ENCODE measurements at places on chromosomes 13 and 19.
A peak's percentile ranks its signal among the peaks of the same experiment; 100 is the strongest.

- H3K36me3 ChIP-seq: peaks cover 26% of the 10 kb centered on the region
- H3K4me1 ChIP-seq: peaks cover 2% of the 10 kb centered on the region
- peak overlapping the region; percentile 12 for H3K4me3 ChIP-seq
Observed at GRCh38 chr13:99566125-99567083, 65.1 kb downstream of the TM9SF2 start.

DNA sequence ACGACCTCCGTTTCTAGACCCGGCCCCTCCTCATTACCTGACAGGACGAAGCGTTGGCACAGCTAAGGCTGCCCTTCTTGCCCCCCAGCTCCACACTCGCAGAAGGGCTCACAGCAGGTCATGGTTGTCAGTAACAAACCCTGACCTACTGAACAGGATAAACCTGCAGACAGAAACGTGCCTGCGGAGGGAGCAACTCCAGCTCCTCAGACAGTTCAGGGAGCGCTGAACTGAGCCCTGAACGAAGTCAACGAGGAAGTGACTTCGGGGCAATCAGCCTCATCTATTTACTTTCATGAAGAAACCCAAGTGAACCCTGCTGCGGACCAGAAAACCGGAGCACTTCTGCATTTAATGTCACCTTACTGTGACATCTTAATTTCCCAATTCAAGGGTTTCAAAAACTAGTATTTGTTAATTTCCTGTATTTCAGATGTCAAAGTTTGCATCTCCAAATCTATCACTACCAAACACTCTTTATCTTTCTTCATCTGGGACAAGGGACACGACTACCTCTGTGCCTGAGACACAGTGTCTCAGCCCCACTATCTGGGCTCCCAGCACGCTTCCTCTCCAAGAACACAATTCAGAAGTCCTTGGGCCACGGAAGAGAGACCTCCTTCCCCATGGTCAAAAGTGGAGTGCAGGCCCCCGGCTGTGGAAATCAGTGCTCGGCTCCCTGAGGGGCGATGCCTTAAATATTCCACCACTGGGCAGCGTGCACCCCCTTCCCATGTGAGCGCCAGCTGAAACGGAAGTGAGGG, 40.2 kb downstream of the CARS2 start:
- DNase-seq: no peak
- H3K27me3 ChIP-seq: no peaks in the 10 kb centered on the region
- peaks cover 61% of the 10 kb centered on the region for H3K36me3 ChIP-seq
- H3K4me1 ChIP-seq: peaks cover 1% of the 10 kb centered on the region
- H3K4me3 ChIP-seq: no peak overlapping the region

GRCh38 chr19:52613299-52613906, 24.8 kb downstream of the ZNF83 start:
- DNase-seq: no peak
- H3K27ac ChIP-seq: no peak overlapping the region
- H3K4me3 ChIP-seq: no peak overlapping the region
- H3K36me3 ChIP-seq: peaks cover 83% of the 10 kb centered on the region
- H3K4me1 ChIP-seq: no peaks in the 10 kb centered on the region

DNA sequence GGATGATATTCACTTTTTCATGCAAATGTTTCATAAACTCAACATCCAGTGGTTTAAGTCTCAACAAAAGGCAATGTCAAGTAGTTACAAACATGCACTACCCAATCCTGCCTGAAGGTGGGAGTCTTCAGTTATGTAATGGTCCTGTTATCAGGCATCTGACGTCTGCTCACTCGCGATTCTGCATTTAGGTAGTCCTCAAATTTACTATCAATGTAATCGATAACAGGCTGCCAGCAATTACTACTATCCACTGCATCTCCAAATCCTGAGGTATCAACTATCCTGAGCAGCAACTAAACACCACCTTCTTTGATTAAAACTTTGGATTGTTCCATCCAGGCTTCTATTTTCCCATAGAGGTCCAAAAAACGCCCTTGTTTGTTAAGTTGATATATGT, 51.2 kb downstream of the NLRP12 start:
- peak; percentile 82 for DNase-seq
- no peaks in the 10 kb centered on the region for H3K4me1 ChIP-seq
- no peak overlapping the region for H3K27ac ChIP-seq
- H3K4me3 ChIP-seq: no peak overlapping the region
- H3K27me3 ChIP-seq: no peaks in the 10 kb centered on the region
- H3K36me3 ChIP-seq: no peaks in the 10 kb centered on the region

GRCh38 chr13:111857846-111858560, 208.9 kb upstream of the SOX1 start:
- H3K4me1 ChIP-seq: no peaks in the 10 kb centered on the region
- DNase-seq: no peak
- no peak overlapping the region for H3K27ac ChIP-seq
- no peak overlapping the region for H3K4me3 ChIP-seq

DNA sequence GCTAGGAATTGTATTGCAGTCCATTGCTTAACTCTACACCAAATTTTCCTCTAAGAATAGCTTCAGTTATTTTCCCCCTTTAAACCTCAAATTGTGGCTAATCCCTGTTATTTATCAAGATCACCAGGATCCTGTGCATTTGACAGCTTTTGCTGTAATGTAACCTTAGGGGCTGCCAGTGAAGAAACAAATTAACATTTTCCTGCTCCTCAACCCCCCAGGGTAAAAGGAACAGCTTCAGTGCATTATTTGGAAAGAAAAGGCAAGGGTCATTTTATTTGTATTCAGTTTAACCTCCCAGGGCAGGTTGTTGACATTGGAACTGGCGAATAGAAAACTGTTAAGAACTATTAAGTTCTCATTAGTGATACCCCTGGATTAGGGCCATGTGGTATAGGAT, 57.0 kb downstream of the PCDH20 start:
- no peak overlapping the region for H3K27ac ChIP-seq
- H3K4me1 ChIP-seq: no peaks in the 10 kb centered on the region
- H3K36me3 ChIP-seq: no peaks in the 10 kb centered on the region
- H3K27me3 ChIP-seq: no peaks in the 10 kb centered on the region

DNA sequence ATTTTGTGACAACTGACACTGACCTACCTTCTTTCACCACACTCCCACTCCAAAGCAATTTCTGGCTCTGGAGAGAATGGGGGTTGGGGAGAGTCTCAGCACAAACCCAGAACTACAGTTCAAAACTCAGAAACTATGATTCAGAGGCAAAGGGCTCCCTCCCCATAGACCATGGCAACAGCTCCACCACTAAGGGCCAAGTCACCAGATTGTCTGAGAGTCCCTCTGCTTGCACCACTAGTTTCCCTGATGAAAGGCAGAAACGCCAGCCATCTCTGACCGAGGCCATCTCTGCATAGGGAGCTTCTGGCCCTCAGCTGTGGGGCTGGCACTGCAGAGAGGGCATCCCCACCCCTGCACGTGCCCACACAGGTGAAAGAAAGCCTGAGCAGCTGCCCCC, 112.4 kb upstream of the VSTM2B start:
- H3K36me3 ChIP-seq: no peaks in the 10 kb centered on the region
- no peaks in the 10 kb centered on the region for H3K4me1 ChIP-seq
- H3K27ac ChIP-seq: no peak overlapping the region
- H3K4me3 ChIP-seq: no peak overlapping the region
- no peak for DNase-seq

GRCh38 chr19:46610851-46611770, 10.0 kb downstream of the CALM3 start:
- H3K27ac ChIP-seq: peak overlapping the region; percentile 89
- H3K27me3 ChIP-seq: no peaks in the 10 kb centered on the region
- H3K4me1 ChIP-seq: peaks cover 48% of the 10 kb centered on the region
- peaks cover 53% of the 10 kb centered on the region for H3K36me3 ChIP-seq
- H3K4me3 ChIP-seq: peak overlapping the region; percentile 66

DNA sequence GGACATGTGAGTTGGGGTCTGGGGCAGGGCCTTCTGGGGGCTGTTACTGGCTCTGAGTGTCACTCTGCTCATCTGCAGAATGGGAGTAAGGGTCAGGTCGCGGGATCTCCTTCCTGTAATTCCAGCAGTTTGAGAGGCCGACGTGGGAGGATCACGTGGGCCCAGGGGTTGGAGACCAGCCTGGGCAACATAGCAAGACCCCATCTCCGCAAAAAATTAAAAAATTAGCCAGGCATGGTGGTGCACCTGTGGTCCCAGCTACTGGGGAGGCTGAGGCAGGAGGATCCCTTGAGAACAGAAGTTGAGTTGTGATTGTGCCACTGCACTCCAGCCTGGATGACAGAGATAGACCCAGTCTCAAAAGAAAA, 4.0 kb downstream of the ARID3A start:
- H3K4me3 ChIP-seq: no peak overlapping the region
- DNase-seq: no peak
- no peaks in the 10 kb centered on the region for H3K27me3 ChIP-seq
- peaks cover 7% of the 10 kb centered on the region for H3K36me3 ChIP-seq
- peaks cover 6% of the 10 kb centered on the region for H3K4me1 ChIP-seq

GRCh38 chr13:105412171-105412570, 1123.3 kb downstream of the EFNB2 start:
- no peak overlapping the region for H3K27ac ChIP-seq
- H3K4me1 ChIP-seq: no peaks in the 10 kb centered on the region
- no peaks in the 10 kb centered on the region for H3K36me3 ChIP-seq
- no peak overlapping the region for H3K4me3 ChIP-seq
- DNase-seq: no peak
- no peaks in the 10 kb centered on the region for H3K27me3 ChIP-seq

DNA sequence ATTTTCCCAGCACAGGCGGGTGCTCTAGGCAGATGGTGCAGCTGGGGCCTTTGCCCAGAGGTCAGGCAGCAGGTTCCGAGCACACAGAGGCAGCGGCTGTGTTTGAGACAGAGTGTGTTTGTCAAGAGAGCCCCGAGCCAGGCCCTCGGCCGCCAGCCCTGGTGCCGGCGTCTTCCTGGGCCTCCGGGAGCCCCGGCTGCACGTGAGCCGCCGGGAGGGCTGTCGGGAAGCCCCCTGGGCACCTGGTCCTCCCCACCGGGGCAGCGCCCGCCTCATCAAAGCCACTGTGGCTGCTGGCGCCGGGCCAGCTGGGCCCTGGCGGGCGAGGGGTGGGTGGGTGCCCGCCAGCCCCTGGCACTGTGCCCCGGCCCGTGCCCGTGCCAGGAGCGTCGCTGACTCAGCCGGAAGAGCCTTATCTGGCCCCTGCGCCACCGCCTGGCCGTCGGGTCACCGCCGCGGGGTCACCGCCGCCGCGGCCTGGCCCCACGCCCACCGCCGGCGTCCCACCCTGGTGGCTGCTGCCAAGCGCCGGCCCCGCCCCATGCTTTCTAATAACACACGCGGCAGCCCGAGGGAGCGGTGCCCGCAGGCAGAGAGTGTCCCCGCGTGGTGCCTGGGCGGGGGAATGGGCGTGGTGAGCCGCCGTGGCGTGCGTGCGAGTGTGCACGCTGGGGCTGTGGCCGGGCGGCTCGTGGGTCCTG, 14.9 kb downstream of the ARID3A start:
- H3K36me3 ChIP-seq: peaks cover 28% of the 10 kb centered on the region
- H3K27me3 ChIP-seq: no peaks in the 10 kb centered on the region
- H3K27ac ChIP-seq: no peak overlapping the region
- H3K4me3 ChIP-seq: peak overlapping the region; percentile 75

DNA sequence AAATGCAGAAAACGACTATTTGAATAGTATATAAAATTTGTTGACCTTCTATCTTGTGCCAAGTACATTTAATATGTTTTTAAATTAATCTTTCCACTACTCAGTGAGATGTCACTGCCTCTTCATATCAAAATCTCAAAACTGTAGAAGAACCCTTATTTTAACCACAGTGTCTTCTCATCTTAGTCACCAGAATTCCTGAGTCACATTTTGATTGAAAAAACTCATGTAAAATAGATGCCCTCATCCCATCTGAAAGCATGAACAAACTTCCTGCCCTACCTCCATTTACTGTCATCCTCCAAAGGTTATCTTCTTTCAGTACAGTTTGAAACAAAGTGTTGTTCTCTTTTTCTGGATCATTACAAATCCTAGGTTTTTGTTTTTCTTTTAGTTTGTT, 1215.4 kb downstream of the PCDH9 start:
- no peaks in the 10 kb centered on the region for H3K4me1 ChIP-seq
- no peak overlapping the region for H3K27ac ChIP-seq
- H3K27me3 ChIP-seq: no peaks in the 10 kb centered on the region

DNA sequence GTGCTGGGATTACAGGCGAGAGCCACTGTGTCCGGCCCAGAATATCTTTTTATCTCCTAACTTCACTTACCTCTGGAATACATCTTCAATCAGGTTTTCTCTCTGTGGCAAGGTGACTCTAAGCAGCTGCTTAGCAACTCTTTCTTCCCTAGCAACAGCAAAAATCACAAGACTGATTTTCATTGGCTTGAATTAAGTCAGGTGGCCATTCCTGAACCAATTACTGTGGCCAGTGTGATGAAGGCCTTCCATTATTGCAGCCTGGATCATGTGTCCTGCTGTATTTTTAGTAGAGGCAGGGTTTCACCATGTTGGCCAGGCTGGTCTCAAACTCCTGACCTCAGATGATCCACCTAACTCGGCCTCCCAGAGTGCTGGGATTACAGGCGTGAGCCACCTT, 9.0 kb upstream of the LTBP4 start:
- peaks cover 7% of the 10 kb centered on the region for H3K27me3 ChIP-seq
- H3K4me1 ChIP-seq: peaks cover 14% of the 10 kb centered on the region
- DNase-seq: peak; percentile 75

GRCh38 chr19:2014731-2015607, 545 bp downstream of the BTBD2 start:
- DNase-seq: peak; percentile 79
- peaks cover 6% of the 10 kb centered on the region for H3K36me3 ChIP-seq
- peak overlapping the region; percentile 73 for H3K27ac ChIP-seq

DNA sequence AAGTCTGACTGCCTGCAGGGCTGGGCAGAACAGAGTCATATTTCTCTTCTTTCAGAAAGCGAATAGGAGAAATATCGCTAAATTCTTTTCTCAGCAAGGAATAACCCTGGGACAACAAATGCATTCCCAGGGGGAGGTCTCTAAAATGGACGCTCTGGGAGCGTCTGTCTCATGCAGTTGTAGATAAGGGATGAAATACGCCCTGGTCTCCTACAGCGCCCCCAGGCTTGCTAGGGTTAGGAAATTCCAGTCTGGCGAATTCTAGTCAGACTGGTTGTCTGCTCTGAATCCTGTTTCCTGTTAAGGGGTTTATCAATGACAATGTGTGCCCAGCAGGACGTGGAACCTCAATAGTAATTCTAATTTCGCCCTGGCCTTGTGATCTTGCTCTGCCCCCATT, 1214.1 kb downstream of the DIAPH3 start:
- H3K4me1 ChIP-seq: no peaks in the 10 kb centered on the region
- H3K27me3 ChIP-seq: no peaks in the 10 kb centered on the region
- DNase-seq: no peak
- no peaks in the 10 kb centered on the region for H3K36me3 ChIP-seq
- no peak overlapping the region for H3K27ac ChIP-seq
- H3K4me3 ChIP-seq: no peak overlapping the region

All from activated CD4-positive, alpha-beta T cell treated with anti-CD3 and anti-CD28 coated beads, Interleukin-2, amount 10 ng/mL, durations not matched to agents 24 days and 14 days (primary cell).